ENCODE measurements at places on chromosomes 2 and 18.

- no peak for DNase-seq
Observed at GRCh38 chr2:216281316-216281715, 91.0 kb downstream of the MARCHF4 start.

GRCh38 chr2:189178054-189178453 lies 1.5 kb downstream of the COL5A2 start:
- DNase-seq: peak; percentile 27

DNA sequence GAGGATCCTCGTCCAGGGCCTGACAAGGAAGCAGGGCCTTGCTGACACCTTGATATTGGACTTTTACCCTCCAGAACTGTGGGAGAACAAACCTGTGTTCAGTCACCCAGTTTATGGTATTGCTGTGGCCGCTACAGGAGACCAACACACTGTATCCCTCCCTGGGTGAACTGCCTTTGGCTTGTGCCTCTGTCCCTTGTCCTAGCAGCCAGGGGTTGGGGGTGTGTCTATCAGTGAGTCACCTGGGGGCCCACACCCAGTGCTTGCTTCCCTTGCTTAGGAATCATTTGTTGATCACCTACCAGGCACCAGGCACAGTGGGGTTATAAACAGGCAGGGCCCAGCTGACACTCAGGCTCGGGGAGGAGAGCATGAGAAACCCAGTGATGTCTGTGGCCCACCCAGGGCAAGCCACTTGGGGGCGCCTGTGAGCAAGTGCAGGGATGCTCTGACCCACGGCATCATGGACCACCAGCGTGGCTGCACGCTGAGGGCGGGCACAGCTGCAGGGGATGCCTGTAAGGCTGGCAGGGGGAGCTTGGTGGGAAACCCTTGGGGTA lies 17.1 kb downstream of the TMEM185B start:
- no peak for DNase-seq

- no peak for DNase-seq
Observed at GRCh38 chr2:237977380-237977779, 10.6 kb downstream of the UBE2F start.

GRCh38 chr2:37561615-37562569 lies 109.5 kb downstream of the CDC42EP3 start:
- DNase-seq: peak; percentile 79

- DNase-seq: no peak
Observed at GRCh38 chr18:4107049-4107467, 348.0 kb downstream of the DLGAP1 start.

DNA sequence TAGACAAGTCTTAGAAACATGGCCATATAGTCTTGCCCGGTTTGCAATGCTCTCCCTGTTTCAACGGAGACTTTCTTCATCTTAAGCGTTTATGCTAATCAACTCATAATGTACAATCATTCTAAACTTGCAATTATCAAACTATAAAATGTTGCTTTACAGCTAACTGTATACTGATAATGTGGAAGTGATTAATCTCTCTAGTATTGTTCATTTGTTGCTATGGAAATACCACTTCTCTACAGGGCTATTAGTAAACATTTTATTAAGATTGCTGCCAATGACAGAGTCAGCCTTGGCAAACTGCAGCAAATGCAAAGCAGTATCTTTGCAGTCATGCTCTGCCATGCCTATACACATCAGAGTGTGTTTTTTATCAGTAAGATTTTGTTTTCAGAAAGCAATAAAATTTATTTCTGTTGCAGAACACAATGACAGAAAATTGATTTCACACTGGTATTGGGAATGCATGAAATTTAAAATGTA lies 1201.8 kb upstream of the CDH2 start:
- no peak for DNase-seq

DNA sequence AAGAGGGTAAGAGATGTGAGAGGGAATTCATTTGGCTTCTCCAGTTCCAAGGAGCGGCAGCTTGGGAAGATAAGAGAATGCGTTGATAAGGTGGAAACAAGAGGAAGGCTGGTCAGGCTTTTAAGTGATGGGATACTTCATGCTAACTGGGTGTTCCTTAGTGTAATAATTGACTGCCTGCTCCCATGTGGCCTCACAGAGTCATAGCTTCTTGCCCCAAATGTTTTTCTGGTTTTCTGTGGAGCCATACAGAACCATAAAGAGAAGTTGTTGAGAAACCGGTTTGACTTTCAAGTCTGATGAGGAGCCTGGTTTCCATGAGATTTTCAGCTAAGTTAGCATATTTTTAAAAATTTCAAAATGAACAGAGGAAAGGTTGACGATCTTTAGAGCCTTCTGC lies 97.5 kb upstream of the ZFP36L2 start:
- no peak for DNase-seq

DNA sequence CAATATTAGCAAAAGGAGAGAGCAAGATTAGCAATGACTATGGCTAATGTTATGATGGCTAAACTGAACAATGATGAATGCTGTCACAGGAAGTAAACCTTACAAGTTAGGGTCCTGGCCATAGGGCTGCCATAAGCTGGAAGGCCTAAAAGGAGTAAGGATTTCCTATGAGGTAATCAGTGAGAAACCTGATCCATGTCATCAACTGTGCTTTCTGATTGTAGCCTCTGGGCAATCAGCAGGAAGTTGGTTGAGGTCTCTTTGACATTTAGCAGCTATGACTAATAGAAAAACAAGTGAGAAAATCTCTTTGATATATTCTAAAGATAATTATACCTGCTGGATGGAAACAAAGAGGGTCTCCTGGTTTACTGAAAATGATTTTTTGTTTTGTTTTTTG lies 193.0 kb downstream of the RAB3GAP1 start:
- DNase-seq: no peak

DNA sequence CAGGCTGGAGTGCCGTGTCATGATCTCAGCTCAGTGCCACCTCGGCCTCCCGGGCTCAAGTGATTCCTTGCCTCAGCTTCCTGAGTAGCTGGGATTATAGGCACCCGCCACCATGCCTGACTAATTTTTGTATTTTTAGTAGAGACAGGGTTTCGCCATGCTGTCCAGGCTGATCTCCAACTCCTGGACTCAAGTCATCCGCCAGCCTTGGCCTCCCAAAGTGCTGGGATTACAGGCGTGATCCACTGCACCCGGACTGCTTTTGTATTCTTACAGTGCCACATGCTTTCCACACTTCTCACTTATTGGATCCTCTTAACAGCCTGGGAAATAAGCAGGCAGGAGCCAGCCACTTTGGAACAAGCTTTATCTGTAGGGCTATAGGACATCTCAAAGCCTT lies 25.3 kb upstream of the BCL2L11 start:
- DNase-seq: no peak

DNA sequence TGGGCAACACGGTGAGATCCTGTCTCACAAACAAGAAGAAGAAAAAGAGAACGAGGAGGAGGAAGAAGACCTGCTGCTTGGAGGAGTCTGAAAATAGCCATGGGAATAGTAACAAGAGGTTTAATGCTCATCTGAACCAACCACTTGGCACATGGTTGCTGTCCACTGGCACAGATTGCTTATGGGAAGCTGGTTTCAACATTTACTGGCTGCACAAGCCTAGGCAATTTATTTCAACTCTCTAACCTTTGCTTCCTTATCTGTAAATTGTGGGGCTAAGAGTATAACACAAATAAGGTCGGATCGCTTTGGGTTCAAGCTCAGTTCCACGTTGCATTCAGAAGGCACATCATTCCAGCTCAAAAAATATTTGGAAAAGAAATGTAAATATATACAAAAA lies 14.2 kb upstream of the RHOB start:
- no peak for DNase-seq

GRCh38 chr2:48695991-48696390 lies 59.5 kb downstream of the LHCGR start:
- no peak for DNase-seq

- no peak for DNase-seq
Observed at GRCh38 chr2:56981554-56981953, 797.8 kb downstream of the CCDC85A start.

- DNase-seq: no peak
Observed at GRCh38 chr2:106534471-106534870, 47.3 kb downstream of the CD8B2 start.

DNA sequence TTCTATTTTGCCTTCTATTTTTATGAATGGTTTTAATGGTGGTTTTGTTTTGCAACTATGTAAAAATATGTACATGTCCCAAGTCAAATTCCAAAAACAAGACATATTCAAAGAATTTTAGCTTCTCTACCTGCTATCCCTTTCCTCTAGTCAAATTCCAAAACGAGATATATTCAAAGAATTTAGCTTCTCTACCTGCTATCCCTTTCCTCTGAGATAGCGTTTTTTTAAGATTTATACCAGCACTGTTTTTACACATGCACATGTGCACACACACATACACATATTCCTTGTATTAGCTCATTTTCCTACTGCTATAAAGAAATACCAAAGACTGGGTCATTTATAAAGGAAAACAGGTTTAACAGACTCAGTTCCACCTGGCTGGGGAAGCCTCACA lies 199.1 kb upstream of the ARL4C start:
- no peak for DNase-seq

DNA sequence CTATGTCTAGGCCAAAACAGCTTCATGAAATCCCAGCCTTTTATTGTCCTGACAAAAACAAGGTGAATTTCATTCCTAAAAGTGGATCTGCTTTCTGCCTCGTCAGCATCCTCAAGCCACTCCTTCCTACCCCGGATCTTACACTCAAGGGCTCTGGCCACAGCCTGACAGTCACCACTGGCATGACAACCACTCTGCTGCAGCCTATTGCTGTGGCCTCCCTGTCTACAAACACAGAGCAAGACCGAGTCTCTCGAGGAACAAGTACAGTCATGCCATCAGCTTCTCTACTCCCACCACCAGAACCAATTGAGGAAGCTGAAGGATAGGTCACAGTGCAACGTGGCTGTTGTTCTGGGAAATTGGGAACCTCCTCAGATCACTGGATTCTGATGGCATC lies 106.1 kb downstream of the ICA1L start:
- DNase-seq: no peak

- DNase-seq: no peak
Observed at GRCh38 chr2:2719015-2719414, 387.9 kb upstream of the MYT1L start.

DNA sequence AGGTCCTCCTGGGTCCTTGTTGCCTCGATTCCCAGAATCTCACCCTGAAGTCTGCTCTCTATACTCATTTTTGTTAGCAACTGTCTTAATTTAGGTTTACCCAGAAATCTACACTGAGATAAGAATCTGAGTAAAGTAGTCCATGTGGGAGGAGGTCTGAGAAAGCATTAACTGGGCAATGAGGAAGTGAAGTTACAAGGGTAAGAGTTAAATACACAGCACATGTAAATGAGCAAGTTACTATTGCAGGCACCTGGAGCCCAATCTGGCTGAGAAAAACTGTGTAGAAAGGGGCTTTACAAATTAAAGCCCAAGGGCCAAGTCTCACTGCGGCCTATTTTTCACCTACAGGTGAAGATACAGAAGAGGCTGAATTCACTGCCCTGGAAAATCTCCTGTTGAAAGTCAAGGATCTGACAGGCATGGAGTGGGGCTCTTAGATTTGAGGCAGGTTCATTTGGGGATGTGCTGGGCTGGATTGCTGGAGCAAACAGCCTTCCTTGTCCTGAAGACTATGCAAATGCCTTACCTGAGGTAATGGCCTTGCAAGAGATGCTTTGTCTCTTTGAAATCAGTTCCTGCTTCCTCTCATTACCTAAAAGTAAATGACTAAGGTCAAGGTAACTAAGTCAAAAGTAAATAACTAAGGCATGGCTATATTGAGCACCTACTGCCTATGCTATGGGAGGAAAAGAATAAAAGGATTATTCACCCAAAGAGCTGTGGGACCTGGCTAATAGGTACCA lies 84.4 kb upstream of the DYNAP start:
- no peak for DNase-seq

GRCh38 chr2:200450288-200450687 lies 59.6 kb downstream of the KCTD18 start:
- no peak for DNase-seq

- DNase-seq: no peak
Observed at GRCh38 chr2:227454323-227454860, 17.6 kb upstream of the AGFG1 start.

DNA sequence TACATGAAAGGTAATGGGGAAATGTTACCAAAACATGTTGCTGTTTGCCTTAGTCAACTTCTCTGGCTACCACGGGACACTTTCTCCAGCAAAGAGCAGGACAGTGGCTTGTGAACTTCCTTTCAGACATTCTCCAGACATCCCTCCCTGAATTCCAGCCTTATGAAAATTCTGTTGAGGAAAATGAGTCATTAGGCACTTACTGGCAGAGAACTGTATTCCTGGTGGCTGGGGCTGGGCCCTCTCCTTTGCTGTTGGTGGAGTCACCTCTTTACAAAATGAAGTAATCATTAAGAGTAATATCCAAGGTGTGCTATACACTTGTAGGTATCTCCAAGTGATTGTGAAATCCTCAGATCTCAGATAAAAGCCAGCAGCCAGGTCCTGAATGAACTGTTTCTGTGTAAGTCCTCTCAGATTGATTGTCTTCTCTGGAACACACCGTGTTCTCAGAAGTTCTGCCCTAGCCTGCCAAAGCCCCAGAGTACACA lies 1.3 kb upstream of the FAP start:
- no peak for DNase-seq

GRCh38 chr18:23570912-23571504 lies 15.3 kb downstream of the NPC1 start:
- no peak for DNase-seq

- no peak for DNase-seq
Observed at GRCh38 chr2:196287523-196287922, 116.1 kb upstream of the STK17B start.

All from astrocyte of the cerebellum (primary cell).